ENCODE measurements at places on chromosomes 1 and 21. TPM values are rescaled to one million over a fixed set of nuclear protein-coding genes. Genes with fewer than 3 reads are reported as not detected.

SASS6 gene
- total RNA-seq = 9.4 TPM

DPT gene
- total RNA-seq = 0.15 TPM

TNFRSF4 gene
- not detected for total RNA-seq

CHI3L2 gene
- not detected for total RNA-seq

MYBPH gene
- total RNA-seq = not detected

HAX1 gene
- total RNA-seq = 188 TPM

- no peak for DNase-seq
Observed at GRCh38 chr21:33643658-33644311, 1.5 kb downstream of the ITSN1 start.

DNA sequence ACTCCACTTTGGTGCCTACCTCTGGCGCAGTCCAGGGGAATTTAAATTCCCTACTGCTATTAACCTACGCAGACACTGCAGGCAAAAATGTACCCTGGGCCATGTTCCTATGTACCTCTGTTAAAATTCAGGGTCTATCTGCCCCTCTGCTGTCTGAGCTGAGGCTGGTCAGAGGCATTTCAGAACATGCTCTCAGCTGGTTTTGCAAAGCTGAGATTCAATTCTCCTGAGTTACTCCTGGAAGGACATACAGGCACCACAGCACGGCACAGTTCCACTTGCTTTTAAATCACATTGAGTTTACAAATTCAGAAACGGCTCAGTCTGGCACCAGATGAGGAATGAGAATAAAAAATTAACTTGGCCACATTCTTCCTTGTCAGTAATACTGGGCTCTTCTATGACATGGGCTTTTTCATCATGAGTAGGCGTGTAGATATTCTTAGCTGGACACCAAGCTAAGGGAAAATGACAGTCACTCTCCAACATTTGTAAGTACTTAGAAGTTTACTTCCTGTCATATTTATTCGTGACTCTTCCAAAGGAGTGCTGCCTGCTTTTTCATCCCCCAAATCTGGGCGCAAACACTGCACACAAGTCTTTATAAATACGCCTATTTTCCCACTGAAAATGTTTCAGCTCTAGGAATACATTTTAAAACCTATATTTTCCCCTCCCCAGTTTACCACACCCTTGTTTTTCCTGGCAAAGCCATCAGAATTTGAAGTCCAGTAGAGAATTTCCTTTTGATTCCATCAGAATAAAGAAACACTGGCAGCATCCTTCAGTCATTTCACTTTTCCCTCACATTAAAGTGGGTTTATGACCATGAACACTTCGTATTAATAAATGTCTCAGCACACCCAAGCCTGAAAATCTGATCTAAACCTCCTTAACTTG, 1.9 kb downstream of the C1orf198 start:
- no peak for DNase-seq

GRCh38 chr1:8212580-8213031, 105.3 kb upstream of the SLC45A1 start:
- DNase-seq = no peak

DNA sequence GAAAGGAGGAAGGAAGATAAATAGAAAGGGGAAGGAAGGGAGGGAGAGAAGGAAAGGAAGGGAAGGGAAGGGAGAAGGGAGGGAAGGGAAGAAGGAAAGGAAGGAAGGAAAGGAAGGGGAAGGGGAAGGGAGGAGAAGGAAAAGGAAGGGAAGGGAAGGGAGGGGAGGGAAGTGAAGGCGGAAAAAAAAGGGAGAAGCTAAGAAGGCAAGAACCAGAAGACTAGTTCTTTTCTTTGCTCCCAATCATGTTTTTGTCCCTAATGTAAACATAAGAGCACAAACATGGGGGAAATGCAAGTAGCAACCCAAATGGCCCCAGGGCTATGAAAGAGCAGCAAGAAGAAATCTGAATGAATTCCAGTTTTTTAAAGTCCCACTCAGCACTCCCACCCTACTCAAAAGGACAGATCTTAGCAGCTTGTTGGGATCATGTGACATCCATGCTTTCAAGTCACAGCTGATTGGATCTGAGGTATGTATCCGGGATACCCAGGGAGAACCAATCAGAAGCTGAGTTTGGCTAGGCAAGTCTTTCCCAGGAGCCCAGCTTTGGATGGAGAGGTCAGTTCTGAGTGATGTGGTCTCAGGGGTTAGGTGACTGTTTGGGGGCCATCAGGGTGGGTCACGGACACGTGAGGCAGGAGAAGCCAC, 24.2 kb upstream of the FHAD1 start:
- no peak for DNase-seq

FCGR2B gene
- not detected for total RNA-seq

GRCh38 chr1:104018922-104019674, 269.4 kb downstream of the AMY1C start:
- DNase-seq = no peak

HHAT gene
- total RNA-seq = 3.3 TPM

DNA sequence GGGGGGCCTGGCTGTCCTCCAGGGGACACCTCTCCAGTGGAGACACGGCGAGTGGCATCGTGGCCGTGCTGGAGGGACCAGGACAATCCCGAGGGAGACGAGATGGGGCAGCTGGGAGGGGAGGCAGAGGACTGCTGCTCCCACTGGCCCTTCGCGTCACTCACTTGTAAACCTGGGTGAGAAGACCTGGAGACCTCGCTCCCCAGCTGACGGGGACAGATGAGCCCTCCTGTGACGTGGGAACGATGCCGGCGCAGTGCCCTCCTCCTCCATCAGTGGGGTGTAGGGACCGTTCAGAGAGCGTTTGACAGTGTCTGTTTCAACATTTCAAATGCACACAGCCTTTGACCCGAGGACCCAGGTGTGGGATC, 4.6 kb downstream of the SPATC1L start:
- DNase-seq = no peak

GRCh38 chr1:59078070-59078800, 218.7 kb upstream of the FGGY start:
- DNase-seq = no peak

ARHGAP30 gene
- total RNA-seq = 0.02 TPM

DNA sequence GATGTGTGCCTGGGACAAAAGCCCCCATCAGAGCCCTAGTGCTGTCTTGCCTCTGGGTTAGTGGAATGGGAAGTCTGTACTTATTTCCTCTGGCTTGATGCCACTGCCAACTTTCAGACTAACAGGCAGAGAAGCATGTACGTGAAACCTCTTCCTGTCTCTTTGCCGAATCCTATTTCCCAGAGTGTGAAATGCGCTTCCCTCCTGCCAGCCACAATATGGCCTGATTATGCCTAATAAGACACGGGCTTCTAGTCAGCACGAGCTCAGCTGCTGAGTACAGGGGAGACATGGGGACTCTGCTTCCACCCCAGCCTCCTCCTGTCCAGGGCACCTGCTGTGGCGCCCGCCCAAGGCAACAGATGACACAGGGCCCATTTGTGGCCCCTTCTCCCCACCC, 111.4 kb downstream of the KCND3 start:
- no peak for DNase-seq

NENF gene
- 65.3 TPM for total RNA-seq

DNA sequence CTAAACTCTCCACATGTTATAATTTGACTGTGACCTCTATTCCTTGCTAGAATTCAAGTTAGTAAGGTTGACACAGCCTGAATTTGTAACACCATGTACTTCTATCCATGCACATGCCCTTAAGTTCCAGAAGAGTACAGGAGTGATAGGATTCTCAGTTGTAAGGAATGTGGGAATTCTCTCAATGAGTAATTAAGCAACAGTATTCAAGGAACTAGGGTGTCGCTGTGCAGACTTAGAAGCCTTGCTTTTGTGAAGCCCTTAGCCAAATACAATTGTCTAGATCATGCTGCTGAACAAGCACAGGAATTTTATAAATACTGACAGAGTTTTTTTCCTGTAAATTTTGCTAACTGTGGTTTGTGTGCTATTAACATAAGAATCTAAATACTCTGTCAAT, 276.3 kb upstream of the PTBP2 start:
- no peak for DNase-seq

- peak; percentile 48 for DNase-seq
Observed at GRCh38 chr1:27144920-27145661, 9.8 kb downstream of the SLC9A1 start.

GRCh38 chr1:156851779-156852417, 7.0 kb downstream of the INSRR start:
- DNase-seq = no peak

- no peak for DNase-seq
Observed at GRCh38 chr1:53342735-53343470, 15.0 kb upstream of the LRP8 start.

GBP5 gene
- 0.25 TPM for total RNA-seq

SELENOF gene
- 223 TPM for total RNA-seq

DNA sequence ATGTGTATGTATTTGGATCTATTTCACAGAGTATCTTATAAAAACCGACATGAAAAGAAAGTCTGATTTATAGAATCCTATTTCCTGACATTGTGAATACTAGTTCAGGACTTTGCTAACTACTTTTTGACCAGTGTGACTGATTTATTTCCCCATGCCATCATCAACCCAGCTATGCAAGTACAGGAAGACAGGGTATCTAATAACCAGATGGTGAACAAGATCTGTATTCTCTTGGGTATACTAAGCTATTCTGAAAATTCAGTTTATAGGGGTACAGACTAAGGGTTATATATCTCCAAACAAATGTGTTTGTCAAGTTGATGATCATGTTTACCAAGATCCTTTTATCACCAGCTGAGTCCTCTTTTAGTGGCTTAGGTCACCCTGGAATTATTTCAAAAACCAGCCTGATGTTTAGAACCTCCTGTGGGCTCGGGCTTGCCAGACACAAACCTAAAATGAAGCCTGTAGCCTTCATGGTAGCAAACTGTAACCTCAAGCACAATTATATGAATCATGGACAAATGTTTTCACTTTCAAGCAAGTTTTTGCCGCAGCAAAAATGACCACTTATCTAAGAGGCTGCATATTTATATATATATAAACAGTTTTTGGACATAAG, 185.1 kb downstream of the FGGY start:
- DNase-seq = peak; percentile 72

GMEB1 gene
- total RNA-seq = 3.0 TPM

MEF2D gene
- total RNA-seq = 3.9 TPM

CYP4Z1 gene
- not detected for total RNA-seq

CHI3L1 gene
- not detected for total RNA-seq

PRRC2C gene
- 32.5 TPM for total RNA-seq

GRCh38 chr21:44332383-44332782, 6.8 kb downstream of the CFAP410 start:
- DNase-seq = no peak

ITPKB gene
- 1.9 TPM for total RNA-seq

DUSP10 gene
- total RNA-seq = 19.6 TPM

DNA sequence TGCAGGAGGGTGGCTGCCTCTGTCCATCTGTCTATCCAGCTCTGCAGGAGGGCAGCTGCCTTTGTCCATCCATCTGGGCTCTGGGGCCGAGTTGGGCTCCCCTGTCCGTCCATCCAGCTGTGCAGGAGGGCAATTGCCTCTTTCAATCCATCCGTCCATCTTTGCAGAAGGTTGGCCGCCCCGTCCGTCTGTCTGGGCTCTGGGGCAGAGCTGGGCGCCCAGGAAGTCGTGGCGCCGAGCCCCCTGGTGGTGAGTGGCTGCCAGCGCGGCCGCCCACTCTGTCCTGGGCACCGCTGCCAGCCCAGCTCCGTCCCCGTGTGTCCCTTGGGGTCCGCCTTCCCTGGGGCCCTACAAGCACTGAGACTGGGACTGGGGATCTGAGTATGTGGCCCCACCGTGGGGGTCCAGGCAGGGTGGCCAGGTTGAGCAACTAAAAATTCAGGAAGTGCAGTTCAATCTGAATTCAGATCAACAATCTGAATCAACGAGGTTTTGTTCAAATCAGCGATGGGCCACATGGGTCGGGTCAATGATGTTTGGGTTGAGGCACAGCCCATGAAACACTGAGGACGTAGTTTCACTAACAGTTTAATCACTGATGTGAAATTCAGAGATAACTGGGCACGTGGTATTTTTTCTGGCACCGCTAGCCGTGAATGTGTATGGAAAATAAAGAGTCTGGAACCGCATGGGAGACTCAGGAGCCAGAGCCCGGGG, 99.1 kb upstream of the ACTRT2 start:
- DNase-seq = no peak

DNA sequence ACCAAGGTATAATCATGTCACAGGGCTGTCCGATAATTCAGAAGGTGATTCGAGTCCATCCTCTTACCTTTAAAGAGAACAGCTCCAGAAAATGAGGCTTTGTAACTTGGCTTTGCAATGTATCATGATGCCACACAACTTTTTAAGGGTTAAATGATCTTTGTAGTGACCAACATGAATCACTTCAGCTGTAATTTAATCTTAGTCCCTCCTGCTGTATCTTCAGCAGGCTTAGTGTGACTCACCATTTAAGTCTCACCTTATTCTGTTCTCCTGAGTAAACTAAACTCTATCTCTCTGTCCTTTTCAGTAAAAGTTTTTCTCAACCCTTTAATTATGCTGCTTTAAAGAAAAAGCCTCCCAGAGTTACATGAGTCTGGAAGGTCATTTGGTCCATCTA, 1.9 kb upstream of the HIVEP3 start:
- DNase-seq = peak; percentile 58

GRCh38 chr1:212689758-212690529, 9.7 kb downstream of the BATF3 start:
- DNase-seq = no peak

USP24 gene
- 18.0 TPM for total RNA-seq

DNA sequence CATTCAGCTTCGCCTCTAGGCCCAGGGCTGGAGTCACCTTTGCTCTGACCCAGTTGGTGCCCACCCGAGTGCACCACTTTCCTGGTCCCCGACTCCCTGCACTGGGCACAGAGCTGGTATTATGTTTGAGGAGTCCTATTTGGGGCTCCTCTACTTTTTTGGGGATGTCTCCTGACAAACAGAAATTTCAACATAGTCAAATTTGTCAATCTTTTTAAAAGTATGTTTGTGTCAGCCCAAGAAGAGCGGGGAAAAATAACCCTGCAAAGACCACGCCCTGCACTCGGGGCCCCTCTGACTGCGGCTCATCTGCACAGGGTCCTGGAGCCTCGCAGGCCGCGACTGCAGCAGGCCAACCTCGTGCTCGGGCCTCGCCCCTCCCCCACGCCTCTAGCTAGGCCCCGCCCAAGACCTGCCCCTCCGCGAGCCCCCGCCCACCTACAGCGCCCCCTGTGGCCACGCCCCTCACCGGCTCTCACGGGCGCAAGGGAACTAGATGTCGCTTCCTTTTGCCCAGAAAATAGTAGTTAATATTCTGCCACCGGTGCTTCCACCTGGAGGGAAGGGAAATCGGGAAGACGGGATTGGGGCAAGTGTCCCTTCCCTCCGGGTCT, 11.4 kb downstream of the FAM229A start:
- DNase-seq = no peak

GRCh38 chr1:22674410-22674749, 21.3 kb downstream of the C1QB start:
- no peak for DNase-seq

- no peak for DNase-seq
Observed at GRCh38 chr1:19616489-19616888, 27.6 kb upstream of the NBL1 start.

DNA sequence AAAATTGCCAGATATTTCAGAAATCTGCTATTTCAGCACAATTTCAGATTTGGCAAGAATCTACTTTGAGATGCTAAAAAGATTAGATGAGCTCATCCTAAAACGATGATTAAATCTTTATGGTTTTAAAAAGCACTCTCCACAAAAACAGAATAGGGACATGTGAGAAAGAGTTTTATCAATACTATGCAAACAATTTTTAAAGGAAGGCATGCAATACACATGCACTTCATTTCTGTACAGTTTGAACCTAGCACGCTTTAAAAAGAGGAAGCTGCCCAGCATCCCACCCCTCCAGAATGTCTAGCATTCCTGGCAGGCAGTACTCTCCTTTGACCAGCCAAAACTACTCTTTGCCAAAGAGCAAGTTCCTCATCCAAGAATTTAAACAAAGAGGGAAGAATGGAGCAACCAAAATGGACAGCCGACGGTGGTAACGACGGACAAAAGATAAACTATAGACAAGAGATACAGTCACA, 1.3 kb downstream of the ARHGAP29 start:
- no peak for DNase-seq
